ENCODE measurements at places on chromosomes 7 and 10.

DNA sequence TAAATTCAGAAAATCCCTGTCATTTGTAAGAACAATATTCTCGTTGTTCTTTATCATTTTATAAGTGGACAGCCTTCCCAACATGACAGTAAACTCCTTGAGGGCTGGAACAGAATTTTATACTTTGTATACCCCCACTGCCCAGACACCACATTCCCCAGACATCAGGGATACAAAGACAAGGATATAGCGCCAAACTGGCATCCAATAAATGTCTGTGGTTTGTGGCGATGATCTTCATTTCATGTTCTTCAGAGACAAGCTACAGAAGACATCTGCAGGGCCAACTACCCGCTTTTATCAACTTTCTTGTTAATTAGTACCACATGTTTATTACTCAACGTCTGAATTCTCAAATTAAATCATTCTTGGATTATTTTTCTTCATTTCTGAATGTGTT is 155.9 kb downstream of the ATE1 start:
- peak; percentile 88 for DNase-seq

DNA sequence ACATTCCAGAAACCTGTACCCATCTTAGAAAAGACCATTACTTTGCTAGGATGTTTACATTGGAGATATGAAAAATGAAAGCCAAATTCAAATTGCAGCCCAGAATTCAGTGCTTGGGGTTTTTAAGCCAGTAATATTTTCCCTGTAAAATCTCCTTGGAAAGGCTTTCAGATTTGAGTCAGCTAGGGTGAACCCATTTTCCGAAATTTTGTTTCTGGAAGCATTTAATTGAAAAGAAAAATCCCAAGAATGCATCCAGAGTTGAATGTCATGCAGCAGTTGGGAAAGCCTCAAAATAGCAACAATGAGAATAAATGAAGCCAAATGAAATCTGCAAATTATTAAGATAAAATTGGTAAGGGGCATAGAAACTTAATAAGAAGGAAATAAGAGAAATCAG is 106.4 kb downstream of the BMPER start:
- peak; percentile 71 for DNase-seq

DNA sequence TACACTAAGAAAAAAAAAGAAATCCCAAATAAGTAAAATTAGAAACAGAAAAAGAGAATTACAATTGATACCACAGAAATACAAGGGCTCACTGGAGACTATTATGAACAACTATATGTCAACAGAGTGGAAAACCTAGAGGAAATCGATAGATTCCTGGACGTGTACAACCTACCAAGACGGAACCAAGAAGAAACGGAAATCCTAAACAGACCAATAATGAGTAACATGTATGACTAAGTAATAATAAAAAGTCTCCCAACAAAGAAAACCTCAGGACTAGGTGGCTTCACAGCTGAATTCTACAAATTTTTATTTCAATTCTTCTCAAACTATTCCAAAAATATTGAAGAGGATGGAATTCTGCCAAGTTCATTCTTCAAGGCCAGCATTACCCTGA is 13.9 kb downstream of the DIP2C start:
- DNase-seq, result no peak

- peak; percentile 61 for DNase-seq
Observed at GRCh38 chr7:84204655-84205054, 10.1 kb upstream of the SEMA3A start.

DNA sequence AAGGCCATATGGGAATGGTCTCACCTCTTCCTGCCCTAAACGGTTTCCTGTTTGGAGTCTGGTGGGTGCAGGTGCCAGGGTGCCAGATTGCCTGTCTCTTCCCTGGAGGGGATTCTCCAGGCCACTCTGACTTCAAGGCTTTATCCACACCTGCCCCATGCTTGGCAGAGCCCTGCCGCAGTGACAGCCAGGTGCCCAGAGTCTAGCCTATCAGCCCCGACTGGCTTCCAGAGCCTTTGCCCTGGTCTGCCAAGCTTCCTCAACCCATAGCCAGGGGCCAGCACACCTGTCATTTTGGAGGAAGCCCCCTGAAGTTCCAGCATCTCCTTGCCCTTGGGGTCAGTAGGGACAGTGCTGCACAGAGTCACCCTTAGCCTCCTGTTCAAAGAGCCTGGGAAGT is 21.6 kb downstream of the TBATA start:
- DNase-seq, result no peak

Data from fibroblast of skin of right biceps (primary cell).